Aortic smooth muscle cell (primary cell): ENCODE measurements at places on chromosomes 7 and 10. TPM values are rescaled to one million over a fixed set of nuclear protein-coding genes. Genes with fewer than 3 reads are reported as not detected.

TYSND1 gene
- total RNA-seq, result 5.8 and 7.4 TPM in 2 replicates

AKR1C4 gene
- not detected in 2 replicates for total RNA-seq

FAM241B gene
- total RNA-seq, result 0.13 and 0.19 TPM in 2 replicates

ERCC6 gene
- total RNA-seq, result 75.6 and 130 TPM in 2 replicates

OR2A7 gene
- total RNA-seq, result 0.26 and 0.37 TPM in 2 replicates

LDB3 gene
- under 0.01 and 0.12 TPM in 2 replicates for total RNA-seq

C1QL3 gene
- 0.06 TPM in 1 of 2 replicates, not detected in the other for total RNA-seq
